PC-9 (cell line): ENCODE measurements at places on chromosomes 12 and 14. TPM values are rescaled to one million over a fixed set of nuclear protein-coding genes. Genes with fewer than 3 reads are reported as not detected.

Gene ARPC3
- 167 and 229 TPM in 2 replicates for total RNA-seq

Gene SYT1
- 1.2 and 1.5 TPM in 2 replicates for total RNA-seq

Gene SYNE2
- total RNA-seq: 90.3 and 94.2 TPM in 2 replicates

- DNase-seq: peak; percentile 40
Measured at GRCh38 chr12:69897744-69898143, 72.7 kb downstream of the MYRFL start.

- DNase-seq: peak; percentile 92
Measured at GRCh38 chr14:74362361-74362915, 14.2 kb downstream of the VRTN start.

DNA sequence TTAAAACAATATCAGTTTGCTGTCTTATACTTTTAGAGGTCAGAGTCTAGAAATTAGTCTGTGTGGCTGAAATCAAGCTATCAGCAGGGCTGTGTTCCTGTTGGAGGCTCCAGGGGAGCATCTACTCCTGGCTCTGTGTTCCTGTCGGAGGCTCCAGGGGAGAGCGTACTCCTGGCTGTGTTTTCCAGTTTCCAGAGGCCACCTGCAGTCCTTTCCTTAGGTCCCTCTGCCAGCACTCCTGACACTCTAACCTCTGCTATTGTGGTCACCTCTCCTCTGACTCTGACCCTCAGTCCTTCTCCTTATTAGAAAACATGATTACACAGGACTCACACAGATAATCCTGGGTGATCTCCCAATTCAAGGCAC is 1140.7 kb upstream of the TMEM132C start:
- no peak for DNase-seq

DNA sequence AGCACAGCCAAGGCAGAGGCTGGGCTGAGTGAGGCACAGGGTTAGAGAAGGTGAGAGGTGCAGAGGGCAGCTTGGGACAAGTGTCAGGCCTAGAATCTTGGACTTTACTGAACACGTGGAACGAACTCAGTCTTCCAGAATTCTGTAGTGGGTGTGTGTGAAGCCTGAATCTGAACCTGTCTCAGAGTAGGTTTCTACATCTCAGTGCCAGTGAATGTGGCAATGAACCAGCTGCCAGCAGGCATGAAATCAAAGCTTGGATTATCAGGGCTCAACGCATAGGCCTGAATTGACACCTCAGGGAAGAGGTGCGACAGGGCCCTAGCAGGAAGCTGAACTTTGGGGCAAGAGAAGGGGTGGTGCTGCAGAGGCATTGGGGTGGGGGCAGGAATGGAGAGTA is 104.6 kb downstream of the SAMD4A start:
- DNase-seq: no peak

GRCh38 chr14:72889366-72889765 is 4.5 kb downstream of the DPF3 start:
- no peak for DNase-seq

- peak; percentile 52 for DNase-seq
Measured at GRCh38 chr12:45298721-45299692, 83.1 kb downstream of the ANO6 start.
